ENCODE measurements at places on chromosomes 4 and X. TPM values are rescaled to one million over a fixed set of nuclear protein-coding genes. Genes with fewer than 3 reads are reported as not detected.

Gene GABRE
- total RNA-seq = not detected

Gene JAKMIP1
- total RNA-seq = 14.2 TPM

Gene LDB2
- total RNA-seq = not detected

Gene IQCM
- not detected for total RNA-seq

DNA sequence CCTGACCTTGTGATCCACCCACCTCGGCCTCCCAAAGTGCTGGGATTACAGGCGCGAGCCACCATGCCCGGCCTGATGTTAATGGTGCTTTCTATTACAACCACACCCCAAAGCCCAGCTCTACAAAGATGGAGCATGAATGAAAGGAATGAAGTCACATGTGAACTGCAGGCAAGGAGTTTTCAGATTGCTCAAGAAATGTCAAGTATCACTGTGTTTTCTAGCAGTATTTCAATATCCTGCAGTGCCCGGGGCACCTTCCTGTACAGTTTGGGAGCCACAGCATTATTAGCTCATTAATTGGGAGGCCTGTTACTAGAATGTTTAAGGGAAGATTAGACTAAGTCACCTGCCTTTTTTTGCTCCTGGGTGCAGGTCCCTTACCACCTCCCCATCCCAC is 40.1 kb downstream of the PRIMPOL start:
- DNase-seq = no peak

- DNase-seq = no peak
Observed at GRCh38 chrX:106510713-106511403, 100.9 kb upstream of the RADX start.

- no peak for DNase-seq
Observed at GRCh38 chr4:173415092-173415491, 16.2 kb upstream of the SCRG1 start.

DNA sequence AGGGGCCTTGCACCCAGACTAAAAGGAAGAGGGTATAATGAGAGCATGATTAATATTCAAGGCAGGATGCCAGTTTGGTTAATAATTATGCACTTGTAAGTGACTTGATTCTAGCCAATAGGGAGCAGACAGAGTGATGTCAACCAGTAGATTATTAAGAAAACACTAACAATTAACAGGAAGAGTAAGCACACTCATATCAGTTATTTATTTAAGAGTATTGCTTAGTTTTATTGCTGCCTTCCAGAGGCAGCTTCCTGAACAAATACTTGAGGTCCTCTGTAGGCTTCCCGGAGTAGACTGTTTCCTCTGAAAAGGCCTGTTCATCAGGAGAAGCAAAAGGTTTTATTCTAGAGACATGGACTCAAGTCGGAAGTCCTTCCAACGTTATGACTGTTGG is 129.1 kb upstream of the AFF2 start:
- DNase-seq = no peak

GRCh38 chr4:73979407-73979957 is 2.3 kb downstream of the PF4 start:
- DNase-seq = no peak

GRCh38 chrX:109687903-109688302 is 45.2 kb downstream of the ACSL4 start:
- DNase-seq = no peak

- DNase-seq = no peak
Observed at GRCh38 chr4:7016512-7016911, 26.7 kb upstream of the TADA2B start.

DNA sequence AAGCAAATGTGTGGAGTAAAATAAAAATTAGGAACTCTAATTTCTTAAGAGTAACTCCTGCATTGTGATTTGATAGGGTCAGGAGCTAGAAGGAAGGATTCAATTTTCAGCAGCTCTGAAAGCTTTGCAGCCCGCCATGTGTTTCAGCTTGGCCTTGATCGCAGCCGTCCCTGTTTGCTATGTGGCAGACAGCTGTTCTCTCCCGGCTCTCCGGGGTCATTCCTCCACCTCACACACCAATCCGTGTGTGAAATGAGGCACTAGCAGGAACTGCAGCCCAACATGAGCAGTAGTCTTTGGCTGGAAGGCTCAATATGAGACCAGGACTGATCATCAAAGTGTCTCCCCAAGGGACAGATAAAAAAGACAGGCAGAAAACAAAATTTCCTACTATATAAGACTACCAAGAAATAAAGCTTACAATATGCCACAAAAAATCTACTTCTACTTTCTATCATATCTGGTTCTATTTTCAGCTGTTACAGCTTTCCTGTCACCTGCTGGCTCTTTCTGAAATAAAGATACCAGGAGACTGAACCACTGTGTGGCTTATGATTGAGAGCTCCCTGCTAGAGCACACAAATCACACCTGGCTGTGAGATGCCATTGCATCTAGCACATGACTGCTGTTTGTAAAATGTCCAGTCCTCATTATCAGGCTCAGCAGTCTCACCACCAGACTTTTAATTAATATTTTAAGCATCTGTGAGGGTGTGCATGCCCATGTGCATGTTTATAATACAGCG is 44.1 kb upstream of the SEC24B start:
- DNase-seq = no peak

DNA sequence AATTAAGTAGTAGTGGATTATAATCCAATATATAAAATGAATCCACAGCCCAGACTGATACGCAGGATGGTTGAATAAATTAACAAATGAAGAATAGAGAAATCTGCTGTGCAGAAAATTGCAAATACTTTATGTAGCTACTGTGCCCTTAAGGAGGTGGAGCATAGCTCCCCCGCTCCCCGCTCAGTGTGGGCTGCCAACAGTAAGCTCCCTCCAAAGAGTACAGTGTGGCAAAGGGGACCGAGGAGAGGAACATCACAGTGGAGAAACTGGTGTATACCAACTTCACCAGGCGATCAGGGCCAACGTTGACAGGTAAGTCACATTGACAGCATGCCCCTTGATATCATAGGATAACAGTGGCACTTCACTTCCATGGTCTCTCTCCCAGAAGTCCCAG is 57.9 kb upstream of the CLDN34 start:
- DNase-seq = no peak

DNA sequence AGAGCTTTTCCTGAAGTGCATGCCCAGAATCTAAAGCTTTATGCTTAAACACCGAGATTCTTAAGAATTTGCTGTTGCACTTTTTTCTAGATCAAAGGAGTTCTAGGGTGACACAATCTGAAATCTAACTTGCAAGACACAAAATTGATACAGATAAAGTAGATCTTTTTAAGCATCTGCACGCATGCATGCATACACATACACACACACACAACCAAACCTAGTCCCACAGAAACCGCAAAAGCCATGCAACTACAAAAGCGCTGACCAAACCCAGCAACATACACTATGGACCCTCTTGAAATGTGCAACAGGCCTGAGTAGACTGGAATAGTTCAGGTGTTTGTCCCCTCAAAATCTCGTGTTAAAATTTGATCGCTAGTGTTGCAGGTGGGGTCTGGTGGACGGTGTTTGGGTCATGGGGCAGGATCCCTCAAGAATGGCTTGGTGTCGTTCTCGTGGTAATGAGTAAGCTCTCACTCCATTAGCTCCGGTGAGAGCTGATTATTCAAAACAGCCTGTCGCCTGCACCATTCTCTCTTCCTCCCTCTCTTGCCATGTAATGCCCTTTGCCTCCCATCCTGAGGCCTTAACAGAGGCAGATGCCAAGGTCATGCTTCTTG is 52.7 kb downstream of the IRF2 start:
- DNase-seq = no peak

GRCh38 chrX:141439651-141440050 is 144.9 kb downstream of the SPANXA1 start:
- no peak for DNase-seq

GRCh38 chr4:151217326-151217725 is 59.6 kb upstream of the PRSS48 start:
- no peak for DNase-seq

DNA sequence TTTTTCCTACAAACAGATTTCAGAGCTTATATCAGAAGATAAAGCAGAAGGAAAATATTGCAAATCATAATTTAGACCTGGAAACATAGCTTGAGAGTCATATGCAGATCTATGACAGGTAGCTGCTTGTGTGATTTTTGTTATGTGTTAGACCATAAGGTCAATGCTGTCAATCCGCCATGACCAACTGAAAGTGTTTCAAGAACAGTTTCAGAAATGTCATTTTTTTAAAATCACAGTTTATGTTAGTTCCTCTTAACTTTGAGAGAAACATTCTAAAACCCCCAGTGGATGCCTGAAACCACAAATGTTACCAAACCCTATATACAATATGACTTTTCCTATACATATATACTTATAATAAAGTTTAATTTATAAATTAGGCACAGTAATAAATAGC is 391.3 kb upstream of the FAM241A start:
- DNase-seq = no peak

GRCh38 chr4:71446479-71447081 is 107.8 kb downstream of the SLC4A4 start:
- DNase-seq = no peak

GRCh38 chrX:155028877-155029291 is 2.2 kb downstream of the FUNDC2 start:
- no peak for DNase-seq

DNA sequence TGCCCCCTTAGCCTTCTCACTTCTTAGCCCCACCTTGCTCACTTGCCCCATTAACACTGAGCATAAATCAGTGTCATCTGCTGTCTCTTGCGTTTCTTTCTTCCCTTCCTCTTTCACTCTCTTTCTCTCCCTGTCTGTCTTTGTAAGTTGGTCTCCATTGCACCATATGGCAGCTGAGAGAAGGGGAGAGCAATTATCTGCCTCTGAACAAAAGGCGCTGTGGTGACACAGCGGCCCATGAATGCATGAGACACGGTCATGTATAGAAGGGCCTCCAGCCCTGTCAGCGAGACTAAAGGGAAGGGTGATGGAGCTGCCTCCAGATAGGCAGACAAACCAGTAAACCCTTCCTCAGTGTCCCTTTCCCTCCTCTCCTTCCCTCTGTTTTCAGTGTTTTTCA is 88.8 kb upstream of the PCDH18 start:
- no peak for DNase-seq

DNA sequence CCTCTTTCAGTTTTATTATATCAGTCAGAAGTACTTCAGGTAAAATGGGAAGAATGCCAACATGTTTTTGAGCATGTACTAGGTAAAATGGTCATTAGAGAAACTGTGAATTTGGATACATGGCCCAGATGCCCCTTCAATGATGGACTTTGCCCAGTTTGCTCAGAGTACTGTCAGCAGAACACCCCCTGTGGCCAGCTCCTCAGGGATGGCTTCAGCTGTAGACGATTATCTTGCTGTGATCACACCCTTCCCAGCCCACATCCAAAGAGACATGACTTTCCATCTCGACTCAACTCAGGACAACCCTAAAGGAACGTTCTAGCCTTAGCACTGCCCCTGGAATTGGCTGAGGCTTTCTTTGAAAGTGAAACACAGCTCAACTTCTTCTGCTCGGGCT is 439.1 kb downstream of the PACRGL start:
- no peak for DNase-seq

GRCh38 chr4:77804471-77804870 is 14.7 kb downstream of the CNOT6L start:
- DNase-seq = no peak
